Natural killer cell (primary cell): ENCODE measurements at places on chromosomes 12 and 14.

GRCh38 chr14:103101963-103102688 is 7.6 kb downstream of the EXOC3L4 start:
- H3K4me3 ChIP-seq: no peak overlapping the region
- H3K36me3 ChIP-seq: no peaks in the 10 kb centered on the region
- H3K4me1 ChIP-seq: peaks cover 19% of the 10 kb centered on the region
- no peak for DNase-seq

DNA sequence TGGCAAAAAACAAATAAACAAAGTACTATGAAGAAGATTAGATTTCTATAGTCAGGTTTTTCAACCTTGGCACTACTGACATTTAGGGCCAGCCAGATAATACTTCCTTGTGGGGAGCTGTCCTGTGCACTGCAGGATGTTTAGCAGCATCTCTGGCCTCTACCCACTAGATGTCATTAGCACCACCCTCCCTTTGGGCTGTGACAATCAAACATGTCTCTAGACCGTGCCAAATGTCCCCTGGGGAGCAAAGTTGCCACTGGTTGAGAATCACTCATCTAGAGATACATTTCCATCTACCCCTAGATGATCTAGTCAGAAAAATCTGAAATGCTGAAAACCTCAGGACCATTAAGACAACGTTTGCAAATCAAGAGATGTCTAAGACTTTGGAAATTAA is 29.9 kb downstream of the SRRM4 start:
- H3K27me3 ChIP-seq: peaks cover 4% of the 10 kb centered on the region
- no peaks in the 10 kb centered on the region for H3K4me1 ChIP-seq
- no peak for DNase-seq
- no peaks in the 10 kb centered on the region for H3K36me3 ChIP-seq

DNA sequence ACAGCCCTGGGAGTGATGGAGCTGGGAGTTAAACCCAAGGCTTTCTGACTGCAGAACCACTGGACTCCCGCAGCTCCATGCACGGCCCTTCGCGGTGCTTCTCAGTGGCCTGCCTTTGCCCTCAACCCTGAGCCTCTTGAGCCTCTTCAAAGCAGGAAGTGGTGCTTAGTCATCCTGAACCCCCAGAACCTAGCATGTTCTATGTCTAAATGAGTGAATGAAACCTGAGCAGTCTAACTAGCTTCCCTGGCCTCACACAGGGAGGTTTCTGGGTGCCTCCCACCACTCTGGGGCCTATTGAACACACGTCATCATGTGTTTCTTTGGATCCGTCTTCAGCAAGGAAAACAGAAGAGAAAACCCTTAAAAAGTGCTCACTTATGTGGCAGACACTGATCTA is 117.9 kb upstream of the SFSWAP start:
- peaks cover 11% of the 10 kb centered on the region for H3K4me1 ChIP-seq
- DNase-seq: no peak
- no peak overlapping the region for H3K4me3 ChIP-seq
- no peaks in the 10 kb centered on the region for H3K27me3 ChIP-seq
- H3K36me3 ChIP-seq: no peaks in the 10 kb centered on the region

DNA sequence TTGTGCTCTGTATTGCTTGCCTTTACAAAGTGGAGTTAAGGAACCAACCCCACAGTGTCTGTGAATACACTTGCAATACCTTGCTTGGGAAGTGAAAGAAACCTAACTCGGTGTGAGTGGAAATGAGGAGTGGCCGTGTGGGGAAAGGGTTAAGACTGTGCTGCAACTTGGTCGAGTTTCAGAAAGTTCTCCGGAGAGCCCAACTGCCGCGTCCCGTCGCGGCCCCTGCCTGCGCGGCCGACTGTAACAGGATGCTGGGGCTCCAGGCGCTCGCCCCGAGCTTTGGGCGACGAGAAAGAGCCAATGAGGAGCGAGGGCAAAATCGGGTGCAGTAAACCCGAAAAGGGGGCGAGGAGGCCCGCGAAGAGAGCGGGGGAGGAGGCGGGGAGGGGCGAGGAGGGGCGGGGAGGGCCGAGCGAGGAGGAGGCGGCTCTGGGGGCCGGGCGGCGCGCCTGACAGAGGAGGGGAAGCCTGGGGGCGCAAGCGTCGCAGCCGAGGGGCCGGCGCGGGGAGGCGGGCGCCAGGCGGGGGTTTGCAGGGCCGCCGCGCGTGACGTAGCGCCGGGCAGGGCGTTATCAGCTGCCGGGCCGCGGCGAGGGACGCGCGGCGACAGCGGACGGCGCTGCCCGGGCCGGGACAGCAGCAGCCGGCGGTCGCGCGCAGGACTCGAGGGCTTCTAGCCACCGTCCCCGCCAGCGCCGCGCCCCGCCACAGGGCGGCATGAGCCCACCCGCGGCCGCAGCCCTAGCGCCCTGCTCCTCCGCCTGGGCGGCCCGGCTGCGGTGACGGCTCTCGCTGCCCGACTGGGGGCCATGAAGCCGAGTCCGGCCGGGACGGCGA is at the start of gene DACT1:
Gene DACT1, plus strand, starts transcription at position 572 of the 840 bp plus-strand sequence. Its CDS starts 241 bp downstream, at position 813.
- peaks cover 4% of the 10 kb centered on the region for H3K27me3 ChIP-seq
- H3K27ac ChIP-seq: no peak within 1 kb of the TSS
- H3K36me3 ChIP-seq: no peaks in the 10 kb centered on the region
- H3K4me1 ChIP-seq: peaks cover 11% of the 10 kb centered on the region
- DNase-seq: peak; percentile 60

GRCh38 chr12:95951515-95951914 is 8.4 kb downstream of the AMDHD1 start:
- H3K27ac ChIP-seq: no peak overlapping the region
- no peaks in the 10 kb centered on the region for H3K4me1 ChIP-seq
- DNase-seq: no peak
- H3K36me3 ChIP-seq: no peaks in the 10 kb centered on the region

DNA sequence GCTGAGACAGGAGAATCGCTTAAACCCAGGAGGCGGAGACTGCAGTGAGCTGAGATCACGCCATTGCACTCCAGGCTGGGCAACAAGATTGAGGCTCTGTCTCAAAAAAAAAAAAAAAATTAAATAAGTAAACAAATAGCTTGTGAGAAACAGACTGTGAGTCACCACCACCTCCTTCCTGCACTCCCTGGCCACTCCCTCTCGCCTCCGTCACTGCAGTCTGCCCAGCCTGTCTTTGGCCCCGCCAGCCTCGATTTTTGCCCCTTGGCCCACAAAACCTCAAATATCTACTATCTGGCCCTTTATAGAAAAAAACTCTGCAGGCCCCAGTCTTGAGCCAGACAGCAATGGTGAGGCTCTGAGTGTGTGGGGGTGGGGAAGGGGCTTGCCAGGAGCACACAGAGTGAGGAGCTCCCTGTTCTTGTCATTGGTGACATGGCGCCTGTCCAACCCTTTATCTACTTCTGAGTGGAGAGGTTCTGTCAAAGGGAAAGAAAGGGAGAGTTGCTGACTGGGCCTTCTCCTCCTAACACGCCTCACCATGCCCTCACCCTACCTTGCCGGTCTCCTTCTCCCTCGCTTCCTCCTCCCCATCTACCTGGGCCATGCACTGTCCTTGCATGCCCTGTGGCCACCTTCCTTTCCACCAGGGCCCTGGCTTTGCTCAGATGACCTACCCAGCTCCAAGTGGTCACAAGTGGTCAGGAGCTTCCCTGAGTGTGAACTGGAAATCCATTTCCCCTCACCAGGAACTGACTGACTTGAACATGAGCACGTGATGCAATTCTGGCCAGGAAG is 22.1 kb downstream of the LGMN start:
- H3K4me3 ChIP-seq: no peak overlapping the region
- peaks cover 19% of the 10 kb centered on the region for H3K4me1 ChIP-seq
- H3K36me3 ChIP-seq: no peaks in the 10 kb centered on the region

- H3K36me3 ChIP-seq: no peaks in the 10 kb centered on the region
- H3K4me3 ChIP-seq: no peak overlapping the region
- H3K27me3 ChIP-seq: no peaks in the 10 kb centered on the region
- no peak overlapping the region for H3K27ac ChIP-seq
These were observed 90.2 kb downstream of the KDM2B start for GRCh38 chr12:121490401-121491281.

DNA sequence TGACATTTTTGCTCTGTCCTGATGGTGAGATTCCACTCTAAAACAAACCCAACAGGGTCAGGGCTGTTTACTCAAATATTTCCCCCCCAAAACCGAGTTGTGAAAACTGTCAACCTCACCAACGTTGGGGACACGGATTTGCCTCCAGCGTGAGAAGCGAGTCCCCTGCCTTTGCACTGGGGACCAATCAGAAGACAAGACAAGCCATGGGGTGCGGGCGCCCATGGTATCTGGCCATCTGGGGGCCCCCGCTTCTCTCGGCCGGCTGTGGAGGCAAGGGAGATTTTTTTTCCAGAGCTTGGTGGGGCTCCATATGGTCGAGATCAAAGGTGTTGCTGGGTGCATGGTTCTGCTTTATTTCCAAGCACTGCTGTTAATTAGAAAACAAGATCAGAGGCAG is 272.1 kb downstream of the BCL11B start:
- no peak overlapping the region for H3K4me3 ChIP-seq
- no peak overlapping the region for H3K27ac ChIP-seq
- no peaks in the 10 kb centered on the region for H3K36me3 ChIP-seq
- no peak for DNase-seq

DNA sequence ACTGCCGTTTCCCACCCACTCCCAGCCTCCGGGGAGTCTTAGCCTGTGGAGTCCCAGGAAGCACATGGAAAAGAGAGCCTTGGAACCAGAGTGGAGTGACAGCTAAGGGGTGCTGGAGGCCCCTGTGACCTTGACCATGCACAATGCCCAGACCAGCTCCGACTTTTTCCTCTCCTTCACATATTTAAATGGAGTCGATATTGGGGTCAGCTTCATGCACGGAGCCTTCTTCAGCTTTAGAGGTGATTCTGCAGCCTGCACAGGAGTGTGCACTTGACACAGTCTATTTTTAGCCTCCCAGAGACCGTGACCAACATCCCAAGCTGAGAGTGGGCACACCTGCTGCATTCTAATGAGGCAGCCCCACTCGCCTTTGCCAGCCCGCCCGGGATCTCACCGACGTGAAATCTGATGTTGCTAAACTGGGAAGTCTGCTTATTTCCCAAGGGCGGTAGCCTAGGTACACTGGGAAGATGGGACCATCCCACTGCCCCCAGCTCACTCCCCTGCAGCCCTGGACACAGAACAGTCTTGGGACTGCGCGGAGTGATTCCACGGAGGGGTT is 47.5 kb downstream of the PRMT8 start:
- no peak for DNase-seq
- no peak overlapping the region for H3K27ac ChIP-seq
- no peaks in the 10 kb centered on the region for H3K27me3 ChIP-seq
- H3K4me3 ChIP-seq: no peak overlapping the region
- H3K36me3 ChIP-seq: no peaks in the 10 kb centered on the region

DNA sequence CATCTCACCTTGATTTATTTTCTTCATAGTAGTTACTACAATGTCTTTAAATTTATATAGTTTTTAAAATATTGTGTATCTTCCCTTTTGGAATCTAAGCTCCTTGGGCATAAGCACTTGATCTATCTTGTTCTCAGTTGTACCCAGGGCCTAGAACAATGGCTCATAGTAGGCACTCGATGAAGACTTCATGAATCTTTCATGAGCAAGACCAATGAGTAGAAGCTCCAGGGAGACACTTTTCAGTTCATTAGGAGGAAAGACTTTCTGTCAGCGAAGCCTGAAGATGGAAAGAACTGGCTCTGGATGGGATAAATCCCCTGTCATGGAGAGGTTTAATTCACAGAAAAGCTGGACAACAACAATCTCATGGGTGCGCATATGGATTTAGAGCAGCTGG is 140.2 kb upstream of the CRY1 start:
- no peaks in the 10 kb centered on the region for H3K4me1 ChIP-seq
- H3K27ac ChIP-seq: no peak overlapping the region
- H3K4me3 ChIP-seq: no peak overlapping the region
- no peaks in the 10 kb centered on the region for H3K36me3 ChIP-seq

DNA sequence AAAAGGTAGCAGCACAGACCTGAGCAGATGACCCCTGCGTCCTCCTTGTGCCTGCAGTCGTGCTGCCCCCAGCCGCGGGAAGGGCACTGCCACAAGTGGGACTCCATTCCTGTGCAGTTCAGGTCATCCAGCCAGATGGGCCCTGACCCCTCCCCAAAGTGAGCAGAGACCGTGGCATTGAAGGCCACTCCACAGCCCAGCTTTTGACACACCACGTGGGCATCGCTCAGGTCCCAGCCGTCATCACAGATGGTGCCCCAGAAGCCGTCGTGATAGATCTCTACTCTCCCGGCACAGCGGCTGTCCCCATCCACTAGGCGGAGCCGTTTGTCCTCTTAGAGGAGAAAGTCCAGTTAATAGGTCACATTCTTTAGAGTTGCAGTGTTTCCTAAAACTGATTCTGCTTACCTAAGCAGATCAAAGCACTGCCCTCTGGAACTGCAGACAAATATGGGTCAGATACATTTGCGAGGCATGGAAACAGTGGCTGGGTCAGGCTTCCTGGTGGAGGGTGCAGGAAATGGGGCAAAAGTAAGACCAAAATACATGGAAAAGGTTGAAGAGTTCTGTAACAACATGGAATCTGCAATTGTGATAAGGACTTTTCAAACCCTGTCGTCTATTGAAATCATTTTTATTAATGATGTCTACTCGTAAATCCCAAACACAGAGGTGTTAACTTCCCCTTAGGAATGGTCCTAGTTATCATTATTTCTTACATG is 69.4 kb downstream of the CD163L1 start:
- H3K27me3 ChIP-seq: peaks cover 6% of the 10 kb centered on the region
- no peak overlapping the region for H3K4me3 ChIP-seq

DNA sequence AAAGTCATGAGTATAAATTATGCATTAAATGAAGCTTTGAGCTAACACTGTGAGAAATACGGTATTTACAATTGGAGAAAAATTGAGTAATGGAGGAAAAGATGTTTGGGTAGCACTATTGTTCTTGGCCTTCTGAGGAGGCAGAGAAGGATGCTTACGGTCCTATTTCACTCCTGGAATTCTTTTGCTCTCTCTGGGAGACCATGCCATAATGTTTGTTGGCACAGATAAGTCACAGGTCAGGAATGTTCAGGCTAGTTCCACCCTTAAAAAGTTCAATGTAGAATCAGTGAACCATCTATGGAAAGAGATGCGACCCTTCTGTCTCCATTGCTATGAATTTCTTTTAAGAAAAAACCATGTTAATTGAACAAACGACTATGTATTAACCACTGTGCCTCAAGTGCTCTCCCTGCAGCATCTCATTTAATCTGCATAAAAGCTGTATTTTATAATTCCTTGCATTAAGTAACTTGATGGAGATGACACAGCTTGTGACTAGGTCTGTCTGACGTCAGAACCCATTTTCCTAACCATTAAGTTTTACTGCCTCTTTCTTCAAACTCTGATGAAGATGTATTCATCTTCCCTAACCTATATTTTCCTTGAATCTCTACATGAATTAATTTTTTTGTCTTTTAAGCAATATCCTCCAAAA is 9.5 kb downstream of the BATF start:
- H3K27ac ChIP-seq: no peak overlapping the region
- H3K36me3 ChIP-seq: peaks cover 35% of the 10 kb centered on the region
- H3K4me3 ChIP-seq: no peak overlapping the region
- DNase-seq: no peak
- H3K27me3 ChIP-seq: no peaks in the 10 kb centered on the region

GRCh38 chr14:63134801-63135200 is 69.4 kb upstream of the RHOJ start:
- H3K27ac ChIP-seq: no peak overlapping the region
- no peaks in the 10 kb centered on the region for H3K4me1 ChIP-seq
- no peaks in the 10 kb centered on the region for H3K36me3 ChIP-seq
- H3K27me3 ChIP-seq: no peaks in the 10 kb centered on the region
- DNase-seq: no peak
- no peak overlapping the region for H3K4me3 ChIP-seq

- peaks cover 9% of the 10 kb centered on the region for H3K4me1 ChIP-seq
- H3K4me3 ChIP-seq: no peak overlapping the region
- H3K27me3 ChIP-seq: no peaks in the 10 kb centered on the region
- H3K27ac ChIP-seq: no peak overlapping the region
- H3K36me3 ChIP-seq: no peaks in the 10 kb centered on the region
- DNase-seq: no peak
These were observed 34.9 kb upstream of the TMEM179 start for GRCh38 chr14:104639471-104639870.
